Thoracic aorta (tissue), 2 donors: ENCODE measurements at places on chromosomes 2 and 18. TPM values are rescaled to one million over a fixed set of nuclear protein-coding genes. Genes with fewer than 3 reads are reported as not detected.

GRCh38 chr2:72927619-72928550, 10.6 kb downstream of the EMX1 start:
- H3K4me3 ChIP-seq = no peak overlapping the region
- DNase-seq = no peak
- no peaks in the 10 kb centered on the region for H3K4me1 ChIP-seq
- H3K27me3 ChIP-seq = peaks cover 11% of the 10 kb centered on the region
- no peak overlapping the region for H3K27ac ChIP-seq

DNA sequence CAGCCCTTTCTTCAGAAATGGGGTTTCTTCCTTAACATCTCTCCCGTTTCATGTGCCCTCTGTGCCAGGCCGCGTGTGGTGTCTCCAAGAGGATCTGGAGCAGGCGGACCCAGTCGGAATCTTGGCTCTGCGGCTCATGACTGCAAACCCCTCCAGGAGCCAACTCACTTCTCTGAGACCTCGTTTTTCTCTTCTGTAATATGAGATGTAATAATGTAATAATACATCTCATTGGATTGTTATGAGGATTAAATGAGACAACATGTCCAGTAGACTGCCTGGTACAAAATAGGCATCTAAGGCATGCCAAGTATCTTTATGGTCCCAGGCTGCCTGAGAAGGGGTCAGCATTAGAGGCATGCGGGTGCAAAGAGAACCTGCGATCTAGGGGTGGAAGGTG, 221.3 kb upstream of the REV1 start:
- no peaks in the 10 kb centered on the region for H3K36me3 ChIP-seq
- H3K27me3 ChIP-seq = no peaks in the 10 kb centered on the region
- H3K4me3 ChIP-seq = peak overlapping the region; percentile 47
- DNase-seq = no peak

Gene CAPN14
- total RNA-seq = not detected

DNA sequence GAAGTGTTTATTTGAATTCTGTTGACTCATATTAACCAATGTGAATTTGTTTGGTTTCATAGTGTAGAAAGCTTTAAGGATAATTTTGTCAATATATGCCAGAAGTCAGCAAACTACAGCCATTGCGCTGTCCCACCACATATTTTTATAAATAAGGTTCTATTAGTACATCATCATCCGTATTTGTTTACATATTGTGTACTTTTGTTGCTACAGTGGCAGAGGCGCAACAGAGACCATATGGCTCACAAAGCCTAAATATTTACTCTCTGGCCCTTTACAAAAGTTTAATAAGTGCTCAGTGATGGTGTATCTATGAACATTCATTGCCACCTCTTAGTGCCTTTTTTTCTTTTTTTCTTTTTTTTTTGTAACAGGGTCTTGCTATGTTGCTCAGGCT, 6.4 kb downstream of the ERLEC1 start:
- H3K36me3 ChIP-seq = peaks cover 14% of the 10 kb centered on the region
- H3K4me3 ChIP-seq = no peak overlapping the region
- H3K27ac ChIP-seq = no peak overlapping the region
- H3K27me3 ChIP-seq = no peaks in the 10 kb centered on the region

Gene EML6
- total RNA-seq = 0.92 TPM

Gene MC2R
- not detected for total RNA-seq
